Caudate nucleus (tissue), 63 donors: ENCODE measurements at places on chromosomes 12 and 14.
A peak's percentile ranks its signal among the peaks of the same experiment; 100 is the strongest.

DNA sequence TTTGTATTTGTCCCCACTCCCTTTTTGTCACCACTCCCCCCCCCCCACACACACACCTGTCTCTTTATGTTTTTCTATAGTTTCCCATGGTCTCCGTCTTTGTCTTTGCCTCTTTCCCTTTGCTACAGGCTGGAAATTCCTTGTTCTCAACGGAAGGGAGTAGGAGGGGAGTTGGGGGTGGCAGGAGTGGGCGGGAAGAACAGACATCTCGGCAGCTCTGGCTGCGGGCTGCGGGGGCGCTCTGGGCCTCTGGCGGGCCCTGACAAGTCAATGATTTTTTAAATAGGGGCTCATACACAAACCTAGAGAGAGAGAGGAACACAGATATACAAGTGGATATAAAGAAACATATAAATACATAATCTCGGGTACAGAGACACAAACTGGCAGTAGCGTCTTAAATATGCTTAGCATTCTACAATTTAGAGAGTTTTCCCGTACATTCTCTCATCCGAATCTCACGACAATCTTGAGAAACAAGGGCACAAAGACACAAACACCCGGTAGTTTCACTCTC, 2.4 kb upstream of the NAB2 start:
- DNase-seq = peak; percentile 50

DNA sequence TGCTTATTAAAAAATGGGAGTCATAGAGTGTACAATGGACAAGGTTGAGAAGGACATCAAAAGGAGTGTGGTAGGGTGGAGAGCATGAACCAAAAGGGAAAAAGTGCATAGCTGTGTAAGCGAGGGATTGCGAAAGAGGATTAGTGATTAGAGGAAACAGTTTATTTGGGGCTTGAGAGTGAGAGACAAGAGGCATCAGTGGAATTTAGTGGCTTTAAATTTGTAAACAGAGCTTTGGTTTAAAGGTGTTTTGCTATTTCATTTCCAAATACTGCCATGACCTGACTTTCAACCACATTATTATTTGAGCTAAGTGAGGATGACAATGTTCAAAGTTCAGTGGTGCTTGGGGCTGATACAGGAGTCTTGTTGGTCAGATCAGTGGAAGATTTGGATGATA, 53.4 kb downstream of the SLC16A7 start:
- no peak for DNase-seq

GRCh38 chr12:95815632-95816212, 25.2 kb upstream of the NTN4 start:
- DNase-seq = no peak

- DNase-seq = no peak
Measured at GRCh38 chr14:23530375-23531055, 21.1 kb downstream of the ZFHX2 start.

GRCh38 chr12:98863167-98863566, 218.1 kb downstream of the APAF1 start:
- no peak for DNase-seq

DNA sequence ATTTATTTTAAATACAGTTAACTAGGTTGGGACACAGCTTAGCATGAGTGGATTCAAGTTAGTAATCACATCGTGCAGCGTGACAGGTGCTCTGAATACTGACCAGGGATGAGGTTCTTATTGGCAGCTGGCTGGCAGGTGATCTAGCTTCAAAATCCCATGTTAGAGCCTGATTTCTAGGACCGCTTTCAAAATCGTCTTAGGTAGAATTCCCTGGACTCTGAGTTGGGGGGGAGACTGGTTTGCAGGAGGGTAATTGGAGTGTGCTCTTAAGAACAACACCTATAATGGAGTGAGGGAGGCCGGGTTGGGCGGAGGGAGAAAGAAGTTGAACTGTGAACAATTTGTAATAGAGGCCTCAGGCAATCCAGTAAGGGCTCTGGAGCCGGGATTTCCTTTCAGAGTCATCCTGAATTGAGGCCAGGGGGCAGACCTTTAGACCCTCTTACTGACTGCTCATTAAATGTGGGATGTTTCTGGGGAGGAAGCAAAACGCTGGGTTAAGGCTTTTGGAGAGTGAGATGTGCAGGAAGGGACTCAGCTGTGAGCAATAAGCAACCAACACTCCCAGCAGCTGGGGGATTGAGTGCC, 874 bp upstream of the YARS2 start:
- no peak for DNase-seq

- DNase-seq = no peak
Measured at GRCh38 chr12:50353869-50354593, 42.4 kb downstream of the FAM186A start.

GRCh38 chr14:52863334-52863700, 71.9 kb upstream of the GNPNAT1 start:
- DNase-seq = no peak

GRCh38 chr12:50103767-50104321, at the start of gene GPD1:
Gene GPD1 (plus strand): TSS chr12:50104008. CDS start chr12:50104051, 43 bp downstream.
- DNase-seq = peak; percentile 62

- no peak for DNase-seq
Measured at GRCh38 chr14:60235440-60235839, 13.6 kb upstream of the PPM1A start.

DNA sequence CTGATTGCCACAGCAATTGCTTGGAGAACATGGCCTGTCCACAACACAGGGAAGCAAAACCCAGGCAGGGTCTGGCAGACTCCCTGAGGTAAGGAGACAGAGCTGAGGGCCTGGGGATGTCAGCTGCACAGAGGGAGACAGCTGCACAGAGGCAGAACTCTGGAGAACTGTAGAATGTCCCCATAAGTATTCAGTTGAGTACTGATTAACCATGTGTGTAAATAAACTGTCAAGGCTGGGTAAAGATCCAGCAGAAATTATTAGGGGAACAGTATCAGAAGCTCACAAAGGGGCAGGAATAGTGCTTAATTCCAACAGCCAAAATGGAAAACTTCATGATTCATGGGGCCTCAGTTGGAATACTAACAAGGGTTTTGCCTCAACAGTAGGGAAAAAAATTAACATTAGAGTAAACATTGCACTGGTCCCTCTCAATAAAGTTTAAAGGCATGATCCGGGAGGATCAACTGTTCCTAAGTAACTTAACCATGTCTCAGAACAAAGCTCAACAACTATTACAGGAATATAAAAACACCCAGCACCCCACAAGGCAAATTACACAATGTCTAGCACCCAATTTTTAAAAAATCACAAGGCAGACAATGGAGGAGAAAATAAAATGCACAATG, 201.3 kb upstream of the RASSF8 start:
- DNase-seq = no peak

DNA sequence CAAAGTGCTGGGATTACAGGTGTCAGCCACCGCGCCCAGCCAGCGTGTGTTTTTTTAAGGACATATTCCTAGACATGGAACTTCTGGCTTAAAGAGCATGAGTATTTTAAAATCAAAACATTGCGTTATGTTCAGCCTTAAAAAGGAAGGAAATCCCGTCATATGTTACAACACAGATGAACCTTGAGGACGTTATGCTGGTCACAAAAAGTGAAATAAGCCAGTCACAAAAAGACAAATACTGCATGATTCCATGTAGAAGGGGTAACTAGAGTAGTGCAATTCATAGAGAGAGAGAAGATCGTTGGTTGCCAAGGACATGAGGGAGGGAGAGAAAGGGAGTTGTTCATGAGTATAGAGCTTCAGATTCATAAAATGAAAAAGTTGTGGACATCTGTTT, 53.9 kb downstream of the ACACB start:
- no peak for DNase-seq

- no peak for DNase-seq
Measured at GRCh38 chr12:33438025-33438772, 1.4 kb downstream of the SYT10 start.

GRCh38 chr12:75822416-75822815, 209.2 kb downstream of the PHLDA1 start:
- no peak for DNase-seq

DNA sequence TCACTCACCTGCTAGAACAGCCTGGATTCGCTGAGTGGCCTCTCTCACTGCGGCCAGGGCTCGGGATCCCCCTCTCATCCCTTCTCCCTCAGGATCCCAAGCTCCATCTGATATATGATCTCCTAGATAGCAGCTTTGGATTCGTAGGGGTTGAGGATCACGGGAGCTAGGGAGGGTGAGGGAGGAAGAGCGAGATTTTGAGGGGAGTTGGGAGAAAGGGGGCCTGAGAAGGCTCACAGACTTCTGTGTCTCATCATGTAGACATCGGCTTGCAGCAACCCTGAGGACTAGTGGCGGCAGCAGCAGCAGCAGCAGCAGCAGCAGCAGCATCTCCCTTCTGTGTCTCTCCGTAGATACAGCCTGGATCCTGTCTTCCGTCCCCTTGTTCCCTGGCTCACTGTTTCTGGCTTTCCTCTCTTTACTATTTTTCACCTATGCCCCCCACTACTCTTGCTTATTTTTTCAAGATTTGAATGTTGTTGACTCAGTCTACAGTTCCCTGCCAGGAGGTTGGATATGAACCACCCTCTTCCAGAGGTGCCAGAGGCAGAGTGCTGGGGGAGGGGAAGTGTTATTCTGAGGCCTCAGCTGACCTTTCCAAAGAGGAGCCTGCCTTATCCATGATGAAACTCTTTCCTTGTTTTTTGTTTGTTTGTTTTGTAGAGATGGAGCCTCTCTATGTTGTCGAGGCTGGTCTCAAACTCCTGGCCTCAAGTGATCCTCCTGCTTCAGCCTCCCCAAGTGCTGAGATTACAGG, at the start of gene CIROP:
CIROP (minus strand) TSS at position 399 of the 757 bp plus-strand sequence; CDS start at position 330, 69 bp downstream.
- no peak for DNase-seq

DNA sequence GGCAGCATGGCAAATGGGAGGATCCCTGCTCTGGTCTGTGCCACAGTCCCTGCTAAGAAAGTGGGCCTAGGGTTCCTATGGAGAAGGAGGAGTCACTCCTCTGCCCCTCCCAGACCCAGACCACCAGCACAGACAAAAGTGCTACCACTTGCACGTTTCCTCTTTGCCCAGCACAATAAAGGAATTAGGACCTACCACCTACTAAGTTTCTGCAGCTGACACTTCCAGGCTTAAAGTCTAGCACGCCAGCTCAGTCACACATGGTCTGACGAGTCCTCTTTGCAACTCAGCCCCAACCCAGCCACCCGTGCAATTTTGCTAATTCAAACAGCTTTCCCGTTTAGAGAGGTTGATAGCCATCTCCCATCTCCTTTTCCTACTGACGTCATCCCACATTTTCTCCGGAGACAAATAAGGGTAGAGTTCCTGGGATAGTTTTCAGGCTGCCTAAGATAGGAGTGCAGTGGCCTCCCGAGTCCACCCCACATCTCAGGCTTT, 66.2 kb upstream of the PTGR2 start:
- DNase-seq = no peak

- no peak for DNase-seq
Measured at GRCh38 chr12:95956557-95957145, 13.5 kb downstream of the AMDHD1 start.

DNA sequence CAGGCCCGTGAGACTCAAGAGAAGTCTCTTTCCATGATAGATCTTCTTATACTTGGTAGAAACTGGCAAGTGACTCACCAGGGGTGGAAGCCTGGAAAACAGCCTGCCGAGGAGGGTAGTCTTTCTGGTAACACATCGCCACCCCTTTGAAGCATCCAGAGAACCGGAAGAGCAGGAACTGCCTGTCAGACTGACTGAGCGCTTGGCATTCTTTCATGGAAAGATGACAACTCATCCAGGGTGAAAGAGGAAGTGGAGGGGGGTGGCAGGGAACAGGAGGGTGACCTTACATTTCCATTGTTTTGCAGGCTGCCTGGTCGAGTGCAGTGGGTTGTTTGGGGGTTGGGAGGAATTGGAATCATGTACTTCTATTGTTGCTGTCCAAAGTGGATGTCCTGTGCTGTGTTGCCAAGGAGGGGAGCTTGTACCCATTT, 34.5 kb downstream of the PRKCH start:
- no peak for DNase-seq

GRCh38 chr14:26218861-26219260, 379.0 kb downstream of the NOVA1 start:
- DNase-seq = no peak

GRCh38 chr14:32939254-32940065, 781 bp downstream of the NPAS3 start:
- DNase-seq = peak; percentile 77

GRCh38 chr14:89409961-89410360, 7.1 kb downstream of the FOXN3 start:
- DNase-seq = no peak

DNA sequence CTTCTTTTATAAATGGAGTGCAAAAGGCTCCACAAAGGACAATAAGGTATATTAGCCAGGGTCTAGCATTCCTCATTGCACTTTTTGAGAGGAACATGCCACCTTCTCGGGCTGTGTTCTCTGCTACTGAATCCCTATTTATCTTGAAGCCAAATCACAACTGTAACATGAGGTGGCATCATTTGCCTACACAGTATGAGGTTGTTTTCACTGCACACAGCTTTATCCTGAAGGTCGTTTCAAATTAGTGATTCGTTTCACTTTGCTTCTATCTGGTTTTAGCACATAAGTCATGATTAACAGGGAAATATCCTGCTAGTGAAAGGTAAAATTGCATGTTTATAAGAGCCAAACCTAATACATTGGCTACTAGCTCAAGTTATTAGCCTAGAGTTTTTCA, 153.8 kb downstream of the SLC35F4 start:
- no peak for DNase-seq

DNA sequence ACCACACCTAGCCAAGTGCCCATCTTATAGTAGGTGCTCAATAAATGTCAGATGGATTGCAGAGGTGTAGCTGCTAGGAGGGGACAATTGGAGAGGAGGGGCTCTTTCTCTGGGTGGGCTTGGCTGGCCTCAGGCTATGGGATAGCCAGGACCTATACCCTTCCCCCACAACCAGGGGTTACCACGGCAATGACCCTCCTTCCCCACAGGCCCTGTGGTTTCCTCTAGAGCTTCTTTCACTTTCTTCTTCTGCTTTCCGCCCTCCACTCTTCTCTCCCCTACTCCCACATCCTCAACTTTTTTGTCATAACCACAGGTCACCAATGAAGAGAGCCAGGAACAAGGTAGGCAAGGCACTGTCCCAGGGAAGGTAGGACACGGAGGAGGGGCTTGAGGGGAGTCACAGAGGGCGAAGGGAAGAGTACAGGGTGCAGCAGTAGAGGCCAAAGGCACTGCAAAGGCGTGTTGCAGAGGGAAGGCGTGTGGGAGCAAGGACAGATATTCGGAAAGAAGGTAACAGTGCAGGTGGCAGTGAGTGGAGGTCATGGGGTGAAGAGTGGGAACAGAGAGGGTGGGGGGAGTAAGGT, 1.9 kb upstream of the ITGB7 start:
- no peak for DNase-seq

DNA sequence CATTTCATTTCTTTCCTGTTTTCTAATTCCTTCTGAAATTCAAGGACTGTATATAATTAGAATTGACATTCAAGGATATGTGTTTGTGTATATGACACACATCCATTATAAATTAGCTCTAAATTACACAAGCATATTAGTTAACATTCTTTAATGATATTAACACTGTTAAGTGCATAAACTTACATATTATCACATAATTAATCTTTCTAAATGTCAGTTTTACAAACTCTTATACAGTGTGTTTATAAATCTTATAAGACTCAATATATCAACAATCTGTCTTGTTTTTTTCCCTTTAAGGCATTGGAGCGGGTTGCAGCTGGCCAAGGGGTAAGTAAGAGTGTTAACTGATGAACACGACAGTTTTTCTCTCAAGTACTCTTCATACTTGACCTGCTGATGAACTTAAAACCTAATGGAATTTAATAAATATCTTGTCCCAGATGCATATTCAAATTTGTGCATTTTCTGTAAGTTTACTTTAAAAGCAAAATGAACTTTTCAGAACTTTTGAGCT, 76.1 kb downstream of the METTL25 start:
- DNase-seq = no peak

GRCh38 chr12:39440101-39440500, 2.8 kb downstream of the KIF21A start:
- DNase-seq = no peak
